A549 treated with RU486 at 1 μM for 4 hours (cell line): ENCODE measurements at places on chromosomes 3 and 15. TPM values are rescaled to one million over a fixed set of nuclear protein-coding genes. Genes with fewer than 3 reads are reported as not detected.

ARID3B gene
- 3.3 to 4.8 TPM (median 3.9 TPM) in 5 replicates for total RNA-seq

FBXL2 gene
- 5.4 to 7.8 TPM (median 7.4 TPM) in 5 replicates for total RNA-seq

CP gene
- total RNA-seq, result 4.1 to 7.8 TPM (median 5.3 TPM) in 5 replicates

NAALADL2 gene
- total RNA-seq, result 0.21 to 0.23 TPM in 2 of 5 replicates, not detected in the others

GPR62 gene
- total RNA-seq, result not detected in 5 replicates

ATP8B4 gene
- 0.47 to 1.1 TPM (median 0.78 TPM) in 5 replicates for total RNA-seq

GJD2 gene
- not detected in 5 replicates for total RNA-seq

IMPG2 gene
- 0.02 TPM in 1 of 5 replicates, not detected in the others for total RNA-seq

ANKRD34C gene
- total RNA-seq, result not detected in 5 replicates

CPLX3 gene
- not detected in 5 replicates for total RNA-seq

CD47 gene
- 25.9 to 45.2 TPM (median 39.6 TPM) in 5 replicates for total RNA-seq

CFAP92 gene
- total RNA-seq, result not detected in 5 replicates

ABHD5 gene
- total RNA-seq, result 16.4 to 23.3 TPM (median 18.3 TPM) in 5 replicates

AMIGO3 gene
- total RNA-seq, result 0.35 to 0.85 TPM (median 0.59 TPM) in 5 replicates

FGF12 gene
- 0.37 to 0.94 TPM (median 0.73 TPM) in 5 replicates for total RNA-seq

HRG gene
- not detected in 5 replicates for total RNA-seq

EXD1 gene
- total RNA-seq, result not detected in 5 replicates

GATA2 gene
- 3.8 to 5.4 TPM (median 4.8 TPM) in 5 replicates for total RNA-seq

CSTA gene
- total RNA-seq, result 0.73 to 1.9 TPM (median 0.97 TPM) in 5 replicates

SLCO3A1 gene
- 22.7 to 32.0 TPM (median 30.9 TPM) in 5 replicates for total RNA-seq

SLC9A9 gene
- total RNA-seq, result 0.38 to 0.42 TPM in 2 of 5 replicates, not detected in the others

GNAI2 gene
- 31.9 to 44.2 TPM (median 43.1 TPM) in 5 replicates for total RNA-seq

CPNE9 gene
- 0.08 to 0.27 TPM (median 0.18 TPM) in 4 of 5 replicates, not detected in the other for total RNA-seq

RETNLB gene
- not detected in 5 replicates for total RNA-seq

SPINK8 gene
- total RNA-seq, result not detected in 5 replicates

BAHD1 gene
- total RNA-seq, result 10.0 to 12.6 TPM (median 11.8 TPM) in 5 replicates

LRRIQ4 gene
- not detected in 5 replicates for total RNA-seq

SERPINI2 gene
- total RNA-seq, result not detected in 5 replicates

PP2D1 gene
- not detected in 5 replicates for total RNA-seq

ZNF654 gene
- total RNA-seq, result 2.6 to 4.1 TPM (median 3.5 TPM) in 5 replicates

SLCO2A1 gene
- 0.06 to 0.10 TPM in 2 of 5 replicates, not detected in the others for total RNA-seq

REC114 gene
- not detected in 5 replicates for total RNA-seq

DNAJA4 gene
- 0.05 to 0.11 TPM in 2 of 5 replicates, not detected in the others for total RNA-seq

FANCD2OS gene
- not detected in 5 replicates for total RNA-seq

DAZL gene
- total RNA-seq, result not detected in 5 replicates
